NCI-H2029 treated with DMSO at 0.1 percent for 48 hours (cell line): ENCODE measurements at places on chromosomes 7 and 10.

DNA sequence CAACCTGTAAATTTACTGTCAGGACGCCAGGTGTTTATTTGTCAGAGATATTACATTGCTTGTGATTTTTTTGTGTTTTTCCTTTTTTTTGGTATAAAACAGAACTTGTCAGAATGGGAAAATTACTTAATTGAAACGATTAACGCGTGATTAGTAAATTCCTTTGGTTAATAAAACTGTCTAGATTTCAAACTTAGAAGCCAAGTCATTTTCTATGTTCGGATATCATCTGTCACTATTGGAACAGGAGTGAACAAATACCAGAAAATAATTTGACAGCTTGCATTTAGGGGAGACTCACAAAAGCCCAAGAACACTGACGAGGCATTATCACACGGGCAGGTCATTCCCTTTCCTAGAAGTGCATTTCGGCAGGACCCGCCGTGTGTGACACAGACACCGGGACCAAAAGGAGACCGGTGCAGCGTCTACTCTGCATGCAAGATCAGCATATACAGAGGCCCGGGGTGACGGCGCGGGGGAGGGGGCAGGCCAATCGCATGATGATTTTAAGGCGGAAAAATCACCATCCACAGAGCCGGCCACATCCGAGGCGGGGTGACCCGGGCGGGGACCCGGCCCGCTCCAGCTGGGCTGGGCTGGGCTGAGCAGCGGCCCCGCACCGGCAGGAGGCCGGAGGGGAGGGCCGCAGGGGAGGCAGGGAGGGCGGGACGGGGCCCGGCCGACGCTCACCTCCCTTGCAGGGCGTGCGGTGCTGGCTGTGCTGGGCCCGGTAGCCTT, 841 bp downstream of the GLUD1 start:
- DNase-seq: no peak

DNA sequence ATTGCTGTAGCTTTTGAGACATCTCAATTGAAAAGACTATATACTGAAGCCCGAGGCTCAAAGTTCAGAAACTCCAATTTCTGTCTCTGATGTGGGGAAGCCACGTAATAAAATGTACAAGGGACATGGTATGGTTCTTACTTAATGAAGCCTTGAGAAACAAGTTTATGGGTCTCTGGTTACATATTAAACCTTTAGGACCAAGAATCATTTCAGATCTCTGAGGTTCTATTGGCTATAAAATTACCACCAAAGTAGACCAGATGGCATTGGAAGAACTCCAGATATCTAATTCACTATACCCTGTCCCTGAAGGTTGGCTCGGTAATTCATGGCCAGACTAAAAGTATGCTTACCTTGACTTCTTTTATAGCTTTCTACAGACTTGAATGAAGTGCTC, 23.7 kb downstream of the STAMBPL1 start:
- DNase-seq: no peak

- no peak for DNase-seq
Measured at GRCh38 chr7:27065709-27066108, 30.1 kb downstream of the HOXA1 start.

- peak; percentile 39 for DNase-seq
Measured at GRCh38 chr7:128874140-128875031, 11.7 kb downstream of the ATP6V1F start.

DNA sequence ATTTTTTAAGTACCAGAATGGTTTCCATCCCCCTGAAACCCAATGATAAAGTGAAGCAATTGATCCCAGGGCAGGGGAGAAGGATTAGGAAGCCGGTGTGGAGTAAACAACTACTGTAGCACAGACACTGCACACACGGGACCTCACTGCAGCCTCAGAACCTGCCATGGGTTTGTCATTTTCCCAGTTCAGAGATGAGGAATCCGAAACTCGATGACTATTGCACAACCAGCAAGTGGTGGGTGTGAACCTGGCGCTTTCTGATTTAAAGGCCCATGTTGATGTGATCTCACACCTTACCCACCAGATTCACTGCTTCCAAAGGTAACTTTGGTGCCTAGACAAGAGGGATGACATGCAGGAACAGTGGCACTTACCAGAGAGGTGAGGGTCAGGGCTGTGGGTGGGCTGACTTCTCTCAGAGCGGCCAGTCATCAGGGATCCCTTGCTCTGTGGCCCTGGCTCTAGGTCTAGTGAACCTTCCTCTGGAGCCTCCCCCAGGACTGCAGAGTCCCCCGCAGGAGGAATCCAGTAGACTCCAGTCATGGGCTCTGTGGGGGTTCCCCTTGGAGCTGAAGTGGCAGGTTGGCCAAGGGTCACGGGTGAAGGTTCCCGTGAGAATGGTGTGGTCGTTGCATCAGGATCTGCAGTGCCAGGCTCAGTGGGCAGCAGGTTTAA, 62.8 kb downstream of the PKD1L1 start:
- DNase-seq: no peak

DNA sequence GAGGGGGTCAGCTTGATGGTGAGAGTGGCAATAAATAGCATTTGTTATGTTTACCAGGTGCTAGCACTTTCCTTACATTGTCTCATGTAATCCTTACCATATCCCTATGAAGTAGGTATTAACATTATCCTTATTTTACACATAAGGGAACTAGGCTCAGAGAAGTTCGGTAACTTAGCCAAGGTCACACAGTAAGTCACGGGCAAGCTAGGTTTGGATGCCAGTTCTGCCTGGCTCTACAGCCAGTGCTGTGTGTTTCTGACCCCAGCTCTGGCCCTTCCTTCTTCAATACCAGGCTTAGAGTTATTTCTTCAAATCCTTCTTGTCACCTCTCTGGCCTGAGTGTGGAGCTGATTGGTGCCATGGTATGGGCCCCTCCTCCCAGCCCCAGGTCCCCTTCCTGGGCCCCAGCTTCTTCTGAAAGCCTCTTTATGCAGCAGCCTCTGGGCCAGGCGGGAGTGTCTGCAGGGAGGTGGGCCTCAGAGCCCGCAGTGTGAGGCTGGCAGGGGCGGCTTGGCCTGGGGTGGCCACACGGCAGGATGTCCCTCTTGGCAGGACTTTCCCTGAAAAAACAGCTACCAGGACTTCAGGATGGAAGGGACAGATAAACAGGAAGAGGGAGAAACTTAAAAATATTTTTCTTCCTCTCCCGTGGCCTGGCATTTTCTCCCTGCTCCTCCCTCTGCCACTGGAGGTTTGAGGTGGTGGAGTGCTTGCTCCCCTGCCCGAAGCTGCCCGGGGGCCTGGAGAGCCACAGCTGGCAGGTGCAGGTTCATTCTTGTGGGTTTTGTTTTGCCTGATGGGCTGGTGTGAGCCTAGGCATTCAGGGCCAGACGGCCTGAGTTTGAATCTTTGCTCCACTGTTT, 20.6 kb downstream of the PALD1 start:
- no peak for DNase-seq

DNA sequence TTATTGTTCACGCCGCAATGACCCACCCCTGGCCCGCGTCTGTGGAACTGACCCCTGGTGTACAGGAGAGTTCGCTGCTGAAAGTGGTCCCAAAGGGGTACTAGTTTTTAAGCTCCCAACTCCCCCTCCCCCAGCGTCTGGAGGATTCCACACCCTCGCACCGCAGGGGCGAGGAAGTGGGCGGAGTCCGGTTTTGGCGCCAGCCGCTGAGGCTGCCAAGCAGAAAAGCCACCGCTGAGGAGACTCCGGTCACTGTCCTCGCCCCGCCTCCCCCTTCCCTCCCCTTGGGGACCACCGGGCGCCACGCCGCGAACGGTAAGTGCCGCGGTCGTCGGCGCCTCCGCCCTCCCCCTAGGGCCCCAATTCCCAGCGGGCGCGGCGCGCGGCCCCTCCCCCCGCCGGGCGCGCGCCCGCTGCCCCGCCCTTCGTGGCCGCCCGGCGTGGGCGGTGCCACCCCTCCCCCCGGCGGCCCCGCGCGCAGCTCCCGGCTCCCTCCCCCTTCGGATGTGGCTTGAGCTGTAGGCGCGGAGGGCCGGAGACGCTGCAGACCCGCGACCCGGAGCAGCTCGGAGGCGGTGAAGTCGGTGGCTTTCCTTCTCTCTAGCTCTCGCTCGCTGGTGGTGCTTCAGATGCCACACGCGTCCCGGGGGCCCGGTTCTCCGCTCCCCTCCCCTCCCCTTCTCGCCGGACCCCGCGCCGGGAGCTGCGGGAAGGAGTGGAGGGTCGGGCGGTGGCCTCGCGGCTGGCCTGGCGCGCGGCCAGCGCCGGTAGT, at the start of gene CBX3:
Gene CBX3, plus strand, starts transcription at position 499 of the 772 bp plus-strand sequence. CDS start 1,254 bp downstream, outside the sequence.
- DNase-seq: no peak

DNA sequence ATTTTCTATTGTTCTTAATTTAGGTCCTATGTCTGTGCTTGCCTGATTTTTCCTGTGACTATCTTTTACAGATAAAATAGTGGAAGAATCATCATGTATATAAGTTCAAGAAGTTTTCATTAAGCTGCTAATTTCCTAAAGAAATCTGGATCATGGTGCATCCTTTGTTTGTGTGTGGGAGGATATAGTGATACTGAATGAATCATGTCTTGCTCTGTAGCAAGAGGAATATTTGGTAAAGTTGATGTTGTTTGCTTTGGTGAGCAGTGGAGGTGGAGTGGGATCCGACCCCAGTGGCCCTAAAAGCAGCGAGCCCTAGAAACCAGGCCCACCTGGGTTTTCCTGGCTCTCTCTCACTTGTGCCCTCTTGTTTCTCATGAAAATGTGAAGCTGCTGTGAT, 83.7 kb downstream of the CCNY start:
- DNase-seq: no peak

DNA sequence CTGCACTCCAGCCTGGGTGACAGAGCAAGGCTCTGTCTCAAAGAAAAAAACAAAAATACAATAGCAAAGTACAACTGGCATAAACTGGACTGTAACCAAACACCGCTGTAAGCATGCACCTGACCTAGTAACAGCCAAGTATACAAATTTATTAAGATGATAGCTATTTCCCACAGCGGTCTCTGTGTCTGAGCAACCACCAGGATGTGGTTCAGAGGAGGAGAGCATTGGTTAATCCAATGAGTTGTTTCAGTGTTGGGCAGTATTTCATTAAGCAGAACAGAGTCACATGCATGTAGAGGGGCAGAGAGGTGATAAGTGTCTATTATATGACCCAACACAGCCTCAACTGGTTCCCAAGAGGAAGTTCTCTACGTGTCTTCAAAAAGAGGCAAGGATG, 4.0 kb downstream of the SLC16A12 start:
- DNase-seq: no peak

GRCh38 chr10:75451831-75452230, 20.4 kb downstream of the LRMDA start:
- no peak for DNase-seq

DNA sequence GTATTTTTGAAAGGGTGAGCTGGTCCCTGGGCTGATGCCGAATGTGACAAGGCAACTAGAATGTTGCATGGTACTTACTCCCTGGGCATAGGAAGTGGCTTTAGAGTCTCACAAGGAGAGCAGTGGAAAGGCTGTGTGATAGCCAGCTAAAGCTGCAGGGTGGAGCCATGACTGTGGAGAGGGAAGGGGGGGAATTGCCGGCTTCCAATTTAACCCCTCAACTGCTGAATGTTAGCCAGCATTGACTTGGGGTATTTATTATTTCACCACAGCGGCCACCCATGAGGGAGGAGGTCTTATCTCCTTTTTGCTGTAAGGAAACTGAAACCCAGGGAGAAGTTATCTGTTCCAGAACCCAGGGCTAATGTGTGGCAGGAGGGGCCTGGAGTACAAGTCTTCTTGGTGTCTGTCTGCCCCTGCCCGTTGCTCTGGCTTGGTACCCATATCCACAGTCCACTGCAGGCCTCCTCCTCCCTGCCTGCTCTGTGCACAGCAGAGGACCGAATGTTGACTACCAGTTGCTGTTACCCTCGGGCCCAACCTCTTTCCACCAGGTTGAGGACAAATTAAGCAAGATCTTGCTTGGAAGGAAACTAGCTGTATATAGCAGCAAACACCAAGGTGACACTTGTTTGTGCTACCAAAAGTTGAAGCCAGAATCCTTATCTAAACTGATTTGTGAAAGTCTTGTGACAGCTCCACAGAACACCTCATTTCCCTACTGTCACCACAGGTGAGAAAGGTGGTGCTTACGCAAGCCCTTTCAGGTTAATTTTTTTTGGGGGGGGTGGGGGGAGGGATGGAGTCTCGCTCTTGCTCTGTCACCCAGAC, 37.6 kb downstream of the WBP1L start:
- DNase-seq: no peak

DNA sequence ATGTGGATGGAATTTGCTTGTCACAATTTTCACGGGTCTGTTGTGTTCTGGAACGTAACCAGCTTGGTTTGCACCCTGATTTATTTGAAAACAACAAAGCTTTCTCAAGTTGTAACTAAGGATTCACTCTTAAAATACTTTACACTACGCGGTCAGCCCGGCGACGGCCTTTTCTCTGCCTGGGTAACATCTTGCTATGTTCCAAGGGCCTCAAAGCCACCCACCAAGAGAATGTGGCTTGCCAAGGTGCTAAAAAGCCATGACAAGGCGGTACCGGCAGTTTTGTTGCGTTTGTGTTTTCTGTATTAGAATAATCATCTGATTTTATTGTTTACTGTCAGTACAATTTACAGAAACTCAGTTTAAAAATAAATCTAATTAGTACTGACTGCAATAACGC, 220.9 kb downstream of the SFMBT2 start:
- no peak for DNase-seq

- DNase-seq: no peak
Measured at GRCh38 chr7:411677-412312, 107.9 kb downstream of the PDGFA start.

GRCh38 chr7:92634924-92635519, 44.8 kb upstream of the FAM133B start:
- no peak for DNase-seq

- no peak for DNase-seq
Measured at GRCh38 chr7:93015101-93015778, 102.5 kb downstream of the SAMD9 start.

GRCh38 chr10:72001033-72001395, 36.8 kb downstream of the CHST3 start:
- DNase-seq: no peak

GRCh38 chr10:113746217-113746957, 5.1 kb upstream of the PLEKHS1 start:
- no peak for DNase-seq

DNA sequence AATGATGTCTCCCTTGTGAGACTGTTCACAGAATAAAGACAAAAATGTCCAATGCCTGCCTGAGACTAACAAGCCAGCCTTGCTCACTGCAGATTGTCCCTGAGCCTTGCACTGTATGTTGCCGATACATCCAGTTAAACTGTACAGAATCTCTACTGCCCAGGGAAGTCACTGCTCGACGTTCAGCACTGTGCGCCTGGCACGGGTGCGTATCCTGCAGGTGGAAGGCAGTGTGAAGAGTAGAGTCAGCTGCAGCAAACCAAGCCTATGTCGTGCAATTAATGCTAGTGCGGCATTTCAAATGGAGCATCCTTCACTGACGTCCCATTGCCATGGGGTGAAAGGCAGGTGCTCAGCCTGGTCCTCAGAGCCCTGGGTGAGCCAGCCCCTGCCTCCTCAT, 132.9 kb downstream of the TNS3 start:
- DNase-seq: no peak

GRCh38 chr7:155685070-155685790, 40.8 kb downstream of the RBM33 start:
- no peak for DNase-seq

GRCh38 chr10:6978187-6978627, 398.1 kb upstream of the PRKCQ start:
- DNase-seq: no peak

- no peak for DNase-seq
Measured at GRCh38 chr10:124629842-124630241, 114.3 kb downstream of the FAM53B start.
